ENCODE measurements at places on chromosomes 2 and 18. TPM values are rescaled to one million over a fixed set of nuclear protein-coding genes. Genes with fewer than 3 reads are reported as not detected.

The PLGLB2 gene
- 0.11 TPM for total RNA-seq

The QPCT gene
- total RNA-seq, result 22.8 TPM

The PXDN gene
- total RNA-seq, result 12.3 TPM

The SLC4A5 gene
- 0.34 TPM for total RNA-seq

Measured in A549 treated with dexamethasone at 1 μM for 4 hours (cell line).